ENCODE measurements at places on chromosomes 7 and 10.

DNA sequence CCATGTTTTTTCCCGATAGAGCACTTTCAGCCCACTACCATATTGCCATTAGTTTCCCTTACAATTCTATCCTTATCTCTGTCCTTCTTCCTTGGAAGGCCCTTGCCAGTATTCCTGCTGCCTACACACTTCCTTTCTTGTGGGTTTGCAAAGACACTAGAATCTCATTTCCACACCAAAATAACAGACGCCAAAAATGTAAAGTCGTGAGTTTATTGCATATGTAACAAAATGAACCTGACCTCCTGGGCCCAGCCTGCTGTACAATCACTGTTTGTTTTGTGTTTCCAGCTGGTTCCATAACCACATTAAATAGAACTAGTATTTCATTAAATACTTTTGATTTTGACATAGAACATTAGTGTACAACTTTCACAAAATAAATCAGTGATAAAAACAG, 116.7 kb downstream of the SMURF1 start:
- no peak for DNase-seq

DNA sequence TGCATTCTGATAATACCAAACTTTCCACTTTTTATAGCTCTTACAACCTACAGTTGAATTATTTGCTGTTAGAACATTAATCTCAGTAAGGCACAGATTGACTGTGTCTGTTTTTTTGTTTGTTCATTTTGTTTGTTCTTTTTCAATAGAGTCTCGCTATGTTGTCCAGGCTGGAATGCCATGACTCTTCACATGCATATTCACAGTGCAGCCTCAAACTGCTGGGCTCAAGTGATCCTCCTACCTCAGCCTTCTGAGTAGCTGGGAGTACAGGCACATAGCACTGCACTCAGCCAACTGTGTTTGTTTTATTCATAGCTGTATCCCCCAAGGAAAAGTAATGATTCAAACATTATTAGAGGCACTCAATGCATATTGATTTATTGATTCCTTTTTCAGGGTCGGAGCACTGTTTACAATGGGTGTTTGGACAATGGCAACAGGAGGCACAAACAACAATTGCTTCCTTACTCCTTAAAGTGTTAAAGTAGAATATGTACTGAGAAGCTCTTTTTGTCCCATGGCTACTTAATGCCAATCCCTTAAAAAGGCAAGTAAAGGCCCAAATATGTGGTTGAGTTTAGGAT, 61.1 kb downstream of the SNX13 start:
- DNase-seq, result no peak

- no peak for DNase-seq
These were observed 862.6 kb downstream of the NRG3 start for GRCh38 chr10:82737549-82737948.

DNA sequence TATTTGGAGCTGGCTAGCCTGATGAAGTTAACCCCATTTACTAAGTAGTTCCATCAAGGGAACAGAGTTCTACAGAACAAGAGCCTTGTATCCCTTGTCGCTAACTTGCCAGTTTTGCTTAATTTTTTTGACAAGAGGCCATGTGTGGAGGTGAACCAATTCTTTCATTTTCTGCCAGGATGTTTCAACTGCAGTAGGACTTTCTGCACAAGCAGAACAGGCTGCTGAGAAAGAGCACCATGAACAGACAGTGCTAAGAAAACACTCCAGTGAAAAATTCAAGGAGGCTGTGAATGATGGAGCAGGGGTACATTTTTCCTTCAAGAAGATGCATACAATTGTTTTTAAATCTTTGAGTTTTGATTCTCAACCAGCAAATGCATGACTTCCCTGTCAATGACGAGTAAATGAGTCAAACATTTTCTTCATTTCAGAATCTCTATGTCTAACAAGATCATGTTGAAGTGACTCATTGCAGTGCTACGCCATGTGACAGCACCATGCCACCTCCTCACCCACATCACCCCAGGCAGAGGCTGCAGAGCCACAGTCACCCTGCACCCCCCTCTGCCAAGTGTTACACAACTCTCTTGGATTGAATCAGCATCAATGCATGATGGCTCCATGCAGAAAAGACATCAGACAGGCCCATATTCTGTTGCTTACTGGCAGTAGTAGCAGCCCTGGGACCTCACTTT, 193.1 kb downstream of the COBL start:
- no peak for DNase-seq

- DNase-seq, result no peak
These were observed 95.4 kb upstream of the SEMA3C start for GRCh38 chr7:81014266-81014665.

- no peak for DNase-seq
These were observed 8.8 kb downstream of the ADAMTS14 start for GRCh38 chr10:70680899-70681730.

GRCh38 chr10:94361171-94361794, 1.5 kb downstream of the NOC3L start:
- DNase-seq, result no peak

- no peak for DNase-seq
These were observed 969.9 kb downstream of the KCNMA1 start for GRCh38 chr10:76667408-76668370.

DNA sequence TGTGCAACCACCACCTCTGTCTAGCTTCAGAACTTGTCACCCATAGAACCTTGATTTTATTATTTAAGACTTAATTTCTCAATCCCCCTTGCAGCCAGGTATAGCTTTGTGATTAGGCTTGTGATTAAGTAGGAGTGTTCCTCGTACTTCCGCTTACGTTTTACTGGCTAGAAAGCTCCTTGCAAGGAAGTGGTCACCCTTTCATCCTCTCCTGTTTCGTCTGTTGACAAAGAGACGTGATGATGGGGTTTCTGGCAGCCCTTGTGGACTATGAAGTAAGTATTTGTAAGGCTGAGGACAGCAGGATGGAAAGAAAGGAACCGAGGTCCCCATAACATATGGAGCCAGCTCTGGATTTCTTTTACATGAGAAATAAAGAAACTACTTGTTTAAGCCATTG, 86.5 kb upstream of the KDM7A start:
- DNase-seq, result no peak

DNA sequence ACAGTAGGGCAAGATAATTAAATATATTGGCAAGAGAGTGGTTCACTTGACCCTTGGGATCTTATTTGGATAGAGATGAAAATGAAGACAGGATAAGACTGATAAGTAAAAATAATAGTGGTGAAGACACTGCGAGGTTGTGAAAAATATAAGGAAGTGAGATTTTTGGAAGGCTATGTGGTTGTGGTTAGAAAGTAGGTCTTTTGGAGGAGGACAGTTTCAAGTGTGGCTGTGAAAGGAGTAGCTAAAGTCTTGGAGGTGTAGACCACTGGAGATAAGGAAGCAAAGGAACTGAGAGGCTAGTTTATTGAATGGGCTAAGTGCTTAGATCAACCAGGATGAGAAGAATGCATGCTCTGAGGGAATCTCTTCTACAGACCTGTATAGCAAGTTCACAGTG, 11.2 kb downstream of the MIOS start:
- DNase-seq, result no peak

- no peak for DNase-seq
These were observed 11.5 kb downstream of the STEAP2 start for GRCh38 chr7:90222811-90223725.

GRCh38 chr10:81127931-81128330, 590.2 kb downstream of the SH2D4B start:
- no peak for DNase-seq

DNA sequence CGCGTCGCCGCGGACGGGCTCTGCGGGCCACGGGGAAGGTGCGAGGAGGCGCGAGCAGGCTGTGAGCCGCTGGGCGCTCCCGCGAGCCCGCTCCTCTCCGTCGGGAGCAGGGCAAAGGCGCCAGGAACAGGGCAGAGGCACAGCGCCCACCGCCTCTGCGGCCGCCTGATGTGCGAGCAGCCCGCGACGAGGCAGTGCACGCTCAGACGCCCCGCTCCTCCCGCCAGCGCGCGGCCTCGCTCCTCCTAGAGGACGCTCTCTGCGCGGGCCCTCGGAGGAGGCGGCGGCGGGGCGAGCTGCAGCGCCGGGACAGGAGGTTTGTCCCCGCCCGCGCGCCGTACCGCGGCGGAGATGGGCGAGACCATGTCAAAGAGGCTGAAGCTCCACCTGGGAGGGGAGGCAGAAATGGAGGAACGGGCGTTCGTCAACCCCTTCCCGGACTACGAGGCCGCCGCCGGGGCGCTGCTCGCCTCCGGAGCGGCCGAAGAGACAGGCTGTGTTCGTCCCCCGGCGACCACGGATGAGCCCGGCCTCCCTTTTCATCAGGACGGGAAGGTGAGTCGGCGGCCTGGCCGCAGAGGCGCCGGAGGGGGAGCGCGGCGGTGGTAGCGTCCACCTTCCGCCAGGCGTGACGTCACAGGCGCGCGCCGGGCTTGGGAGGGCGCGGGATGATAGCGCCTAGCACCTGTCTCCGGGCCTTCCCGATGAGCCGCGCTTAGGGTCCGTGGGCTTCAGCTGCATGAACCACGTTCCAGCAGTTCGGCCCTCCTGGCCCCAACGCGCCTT, 731 bp downstream of the LANCL2 start:
- peak; percentile 88 for DNase-seq

- no peak for DNase-seq
These were observed 74.8 kb downstream of the TPST1 start for GRCh38 chr7:66279912-66280311.

DNA sequence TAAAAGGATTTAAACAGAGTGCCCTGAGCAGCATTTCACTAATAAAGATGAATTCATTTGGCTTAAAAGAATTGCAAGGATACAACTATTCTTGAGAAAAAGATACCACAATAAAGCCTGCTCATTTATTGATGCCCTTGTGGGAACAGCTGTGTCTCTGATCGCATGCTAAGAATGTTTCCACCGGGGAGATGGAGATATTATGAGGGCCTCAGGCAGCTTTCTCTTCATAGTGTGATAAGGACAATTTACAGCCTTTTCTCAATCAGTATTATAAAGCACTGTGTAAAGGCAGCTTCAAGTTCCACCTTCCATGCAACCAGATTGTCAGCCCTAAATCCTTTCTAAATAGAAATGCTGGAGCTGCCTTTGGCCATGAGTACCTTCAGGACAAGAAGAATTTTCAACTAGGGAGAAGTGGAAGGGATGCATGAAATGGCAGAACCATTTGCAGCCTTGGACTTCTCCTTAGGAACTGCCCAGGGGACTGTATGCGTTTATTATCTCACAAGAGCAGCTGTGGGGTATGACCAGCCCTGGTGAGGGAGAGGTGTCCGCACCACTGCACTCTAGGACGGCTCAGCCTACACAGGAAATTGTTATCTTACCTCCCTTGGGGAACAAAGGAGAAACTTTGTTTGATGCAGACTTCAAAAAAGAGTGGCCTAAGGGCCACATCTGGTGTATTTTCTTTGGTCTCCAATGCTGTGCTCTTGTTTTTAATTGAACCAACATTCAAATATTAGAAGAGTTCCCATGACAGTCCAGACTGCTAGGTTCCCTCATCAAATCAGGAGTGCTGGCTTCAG, 116.9 kb upstream of the PCGF5 start:
- DNase-seq, result no peak

GRCh38 chr10:102476466-102477141, 25.3 kb upstream of the C10orf95 start:
- DNase-seq, result no peak

- no peak for DNase-seq
These were observed 16.2 kb upstream of the PRR15 start for GRCh38 chr7:29547421-29547820.

DNA sequence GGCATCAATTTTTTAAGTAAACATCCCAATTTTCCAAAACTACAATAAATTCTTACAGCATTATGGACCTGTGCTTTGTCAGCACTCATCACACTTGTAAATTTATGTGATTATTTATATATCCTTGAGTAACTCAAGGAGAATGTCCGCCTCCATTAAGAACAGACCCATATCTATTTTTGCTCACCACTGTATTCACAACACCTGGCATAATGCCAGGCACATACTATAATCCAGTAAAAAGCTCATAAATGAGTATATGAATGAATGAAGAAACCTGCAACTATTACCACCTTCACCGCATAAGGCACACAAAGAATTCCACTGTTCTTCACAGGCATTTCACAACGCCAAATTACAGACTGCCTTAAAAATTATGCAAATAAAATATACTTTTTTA, 46.9 kb downstream of the MINDY3 start:
- DNase-seq, result no peak
